ENCODE measurements at places on chromosomes 1 and 21. TPM values are rescaled to one million over a fixed set of nuclear protein-coding genes. Genes with fewer than 3 reads are reported as not detected.

Gene ETV3L
- total RNA-seq: not detected

Gene TCEA3
- 44.8 TPM for total RNA-seq

GRCh38 chr1:62993844-62994243 is 209.9 kb downstream of the ATG4C start:
- DNase-seq: no peak

DNA sequence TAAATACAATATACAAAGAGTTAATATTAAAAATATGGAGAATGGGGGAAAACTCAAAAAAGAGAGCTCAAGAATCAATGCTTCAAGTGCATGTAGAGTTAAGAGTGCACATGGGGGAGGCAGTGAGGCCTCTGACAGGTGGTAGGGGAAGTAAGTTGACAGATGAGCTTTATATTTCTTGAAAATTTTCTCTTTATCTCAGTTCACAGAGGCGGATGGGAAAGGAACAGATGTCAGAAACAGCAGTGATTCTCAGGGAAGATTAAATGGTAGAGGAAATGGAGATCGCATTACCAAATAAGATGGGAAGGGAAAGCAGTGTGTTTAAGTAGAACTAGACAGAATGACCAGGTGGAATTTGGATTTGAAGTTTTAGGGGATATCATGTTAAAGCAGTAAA is 200.1 kb upstream of the C1orf105 start:
- DNase-seq: no peak

DNA sequence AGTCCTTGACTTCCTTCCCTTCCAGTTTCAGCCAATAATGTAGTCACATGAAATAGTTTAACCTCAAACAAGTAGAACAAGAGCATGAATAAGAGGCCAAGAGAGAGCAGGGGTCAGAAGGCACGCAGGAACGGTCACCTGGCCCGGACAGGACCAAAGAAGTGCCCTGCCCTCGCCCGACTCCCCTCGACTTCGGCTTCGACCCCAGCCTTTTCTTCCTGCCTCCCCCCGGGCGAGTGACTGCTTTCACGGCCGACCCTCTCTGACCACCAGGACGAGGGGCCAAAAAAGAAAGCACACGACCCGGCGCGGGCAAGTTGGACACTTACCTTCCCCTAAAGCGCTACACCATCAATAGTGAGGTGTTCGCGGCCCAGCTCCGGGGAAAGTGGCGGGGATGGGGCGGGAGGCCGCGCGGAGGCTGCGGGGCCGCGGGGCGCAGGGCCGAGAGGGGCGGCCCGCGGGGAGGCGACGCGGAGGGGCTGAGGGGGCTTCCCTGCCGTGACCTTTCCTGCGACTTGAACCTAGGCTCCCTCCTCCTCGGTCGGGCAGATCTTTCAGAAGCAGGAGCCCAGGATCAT is 519 bp downstream of the RERE start:
- no peak for DNase-seq

DNA sequence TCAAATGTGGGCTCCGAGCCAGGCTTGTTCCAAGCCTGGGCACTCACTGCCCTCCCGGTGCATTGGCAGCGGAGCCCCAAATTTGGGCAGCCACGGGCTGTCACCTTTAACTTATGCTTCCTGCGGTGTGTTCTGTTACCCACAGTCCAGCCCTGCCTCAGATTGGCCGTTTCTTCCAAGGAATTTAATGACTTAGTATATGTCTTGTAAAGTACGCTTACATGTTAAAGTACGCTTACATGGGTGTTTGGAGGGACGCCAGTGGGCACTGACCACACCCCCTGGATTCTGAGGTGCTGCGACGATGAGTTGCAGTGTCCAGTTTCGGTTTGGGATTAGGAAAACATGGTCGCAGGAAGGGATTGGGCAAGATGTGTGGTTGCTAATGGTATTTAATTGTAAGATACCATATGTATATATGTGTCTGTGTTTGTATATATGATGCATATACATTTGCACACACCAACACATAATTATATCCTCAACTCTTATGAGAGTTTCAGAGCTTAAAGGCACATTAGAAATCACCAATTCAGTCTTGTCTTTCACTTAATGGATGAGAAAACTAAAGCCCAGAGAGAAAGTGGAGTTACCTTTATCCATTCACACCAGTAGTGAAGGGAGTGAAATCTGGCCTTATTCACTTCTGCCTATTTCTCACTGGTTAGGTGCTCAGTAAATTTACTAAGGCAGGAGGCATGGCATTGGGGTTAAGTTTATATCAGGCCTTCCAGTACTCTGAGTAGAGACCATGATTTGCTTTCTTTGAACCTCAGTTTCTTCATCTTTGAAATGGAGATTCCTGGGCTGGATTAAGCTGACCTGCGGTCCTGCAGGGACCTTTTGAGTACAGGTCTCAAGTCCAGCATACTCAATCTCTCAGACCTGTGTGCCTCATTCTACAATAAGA is 1.0 kb downstream of the SMYD2 start:
- DNase-seq: no peak

DNA sequence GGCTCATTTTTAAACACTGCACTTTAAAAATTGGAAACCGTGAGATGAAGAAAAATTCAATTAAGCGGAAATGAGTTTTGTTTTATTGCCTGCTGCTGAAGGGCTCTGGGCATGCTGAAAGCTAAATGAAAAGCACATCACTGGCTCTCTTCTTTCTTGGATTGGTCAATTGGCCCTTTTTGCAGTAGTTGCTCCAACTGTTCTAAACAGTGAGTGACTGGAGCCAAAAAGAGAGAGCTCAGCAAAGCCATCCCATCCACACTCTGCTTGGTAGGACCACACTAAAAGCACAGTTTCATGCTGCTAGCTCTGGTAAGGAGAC is 48.1 kb downstream of the LHX4 start:
- peak; percentile 25 for DNase-seq
